CD8-positive, alpha-beta T cell (primary cell): ENCODE measurements at places on chromosomes 5 and 9.

- no peak for DNase-seq
Measured at GRCh38 chr9:3578786-3579185, 53.0 kb upstream of the RFX3 start.

DNA sequence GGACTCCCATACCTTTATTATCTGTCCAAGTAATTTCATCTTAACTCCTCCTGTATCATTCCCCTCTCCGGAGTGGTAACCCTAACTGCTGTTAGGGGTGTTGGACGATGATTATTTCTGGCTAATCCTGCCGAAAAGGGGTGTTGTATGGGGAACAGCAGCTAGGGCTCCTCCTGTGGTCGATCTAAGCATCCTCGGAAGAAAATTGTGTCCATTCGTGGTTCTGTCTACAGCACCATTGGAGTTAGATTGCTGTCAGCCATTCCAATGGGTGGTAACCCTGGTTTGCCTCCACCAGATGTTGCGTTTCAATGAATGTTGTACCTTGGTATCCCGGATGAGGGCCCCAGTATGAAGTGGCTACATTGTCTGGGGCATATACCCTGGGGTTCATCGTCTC, 35.6 kb upstream of the LMNB1 start:
- DNase-seq, result no peak

- DNase-seq, result no peak
Measured at GRCh38 chr9:34010979-34011378, 37.7 kb downstream of the UBAP2 start.

DNA sequence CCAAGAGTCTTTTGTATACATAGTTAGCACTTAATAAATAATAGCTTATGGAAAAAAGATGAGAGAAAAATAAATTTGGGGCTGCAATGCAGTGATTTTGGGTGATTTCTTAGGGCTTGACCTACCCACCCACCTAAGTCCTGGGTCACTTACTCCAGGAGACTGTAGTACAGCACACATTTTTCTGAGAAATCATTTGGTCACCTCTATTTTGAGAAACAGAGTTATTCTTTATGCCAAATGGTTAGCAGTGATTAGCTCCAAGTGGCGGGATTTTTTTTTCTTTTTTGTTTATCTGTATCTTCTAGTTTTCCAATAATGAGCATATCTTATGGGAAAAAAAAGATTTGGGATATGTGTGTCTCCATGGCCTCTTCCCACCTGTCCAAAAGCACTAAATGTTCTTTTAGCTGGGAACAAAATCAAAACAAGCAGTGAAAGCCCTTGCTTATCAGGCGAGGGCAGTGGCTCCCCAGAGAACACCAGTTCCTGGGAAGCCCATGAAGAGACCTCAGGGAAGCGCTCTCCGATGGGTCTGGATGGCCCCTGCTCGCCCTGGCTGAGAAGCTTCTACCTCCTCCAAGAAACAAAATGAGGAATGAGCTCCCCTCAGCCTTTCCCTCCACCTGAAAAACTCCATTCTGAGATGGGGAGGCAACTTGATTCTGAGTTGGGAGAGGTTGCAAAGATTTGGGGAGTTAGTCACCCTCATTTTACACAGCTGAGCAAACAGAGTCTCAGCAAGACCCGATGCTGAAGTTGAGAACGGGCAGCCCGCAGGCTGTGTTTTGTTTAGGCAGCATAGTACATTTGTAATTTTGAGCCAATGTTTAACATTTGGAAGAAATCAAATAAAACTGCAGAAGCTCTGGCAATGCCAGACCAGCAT, 69.9 kb downstream of the CYFIP2 start:
- DNase-seq, result no peak

GRCh38 chr5:88109818-88110217, 158.8 kb downstream of the TMEM161B start:
- DNase-seq, result no peak

DNA sequence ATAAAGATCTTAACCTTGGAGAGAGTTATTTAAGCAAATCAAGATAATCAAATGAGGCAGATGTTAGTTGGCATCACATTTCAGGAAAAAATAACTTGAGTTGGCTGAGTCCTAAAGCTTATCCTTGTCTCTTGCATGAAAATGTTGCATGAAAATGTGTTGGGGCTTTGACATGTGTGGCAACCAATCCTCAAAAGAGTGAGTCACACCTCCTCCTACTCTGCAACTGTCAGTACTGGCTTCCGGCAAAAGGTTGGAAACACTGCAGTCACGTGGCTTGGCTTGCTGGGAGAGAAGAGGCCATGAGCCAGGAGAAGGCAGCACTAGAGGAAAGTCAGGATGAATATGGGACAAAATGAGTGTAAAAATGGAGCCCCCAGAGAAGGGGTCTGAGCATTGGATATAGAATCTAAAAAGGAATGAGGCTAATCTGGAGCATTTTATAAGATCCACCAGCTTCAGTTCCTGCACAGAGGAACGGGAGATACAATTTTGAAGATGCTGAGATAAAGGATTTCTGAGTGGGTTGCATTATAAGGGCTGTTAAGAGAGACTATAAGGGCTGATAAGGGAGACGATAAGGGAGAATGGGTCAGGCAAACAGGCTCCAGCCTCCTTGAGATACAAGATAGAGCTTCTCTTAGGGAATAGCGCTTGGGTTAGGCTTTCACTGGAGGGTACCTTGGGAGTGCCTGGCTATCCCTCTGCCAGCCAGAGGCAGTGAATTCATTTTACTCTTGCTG, 43.1 kb downstream of the SPATA31D1 start:
- DNase-seq, result no peak

GRCh38 chr9:91207729-91208418, 153.8 kb downstream of the AUH start:
- DNase-seq, result no peak

- no peak for DNase-seq
Measured at GRCh38 chr5:80152778-80153177, 103.1 kb downstream of the SERINC5 start.

DNA sequence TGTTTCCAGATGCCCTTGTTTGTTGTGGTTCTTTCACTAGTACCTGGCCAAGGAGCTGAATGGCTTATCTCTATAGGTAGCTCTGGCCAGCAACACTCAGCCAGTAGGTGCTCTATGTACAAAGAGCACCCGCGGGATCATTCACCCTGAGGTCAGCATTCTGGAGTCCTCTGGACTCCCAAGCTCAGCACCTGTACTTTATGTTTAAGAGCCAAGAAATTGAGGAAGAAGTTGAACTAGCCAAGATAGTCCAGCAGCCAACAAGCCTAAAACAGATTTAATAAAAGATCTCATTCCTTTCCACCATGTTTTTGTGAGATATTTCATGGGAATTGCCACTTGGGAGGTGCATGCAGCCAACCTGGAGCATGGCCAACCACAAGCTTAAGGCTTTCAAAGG, 242.6 kb upstream of the PAPPA start:
- no peak for DNase-seq

GRCh38 chr5:107468276-107468675, 202.5 kb downstream of the EFNA5 start:
- DNase-seq, result no peak

GRCh38 chr9:95075700-95076099, 241.8 kb downstream of the FANCC start:
- no peak for DNase-seq

DNA sequence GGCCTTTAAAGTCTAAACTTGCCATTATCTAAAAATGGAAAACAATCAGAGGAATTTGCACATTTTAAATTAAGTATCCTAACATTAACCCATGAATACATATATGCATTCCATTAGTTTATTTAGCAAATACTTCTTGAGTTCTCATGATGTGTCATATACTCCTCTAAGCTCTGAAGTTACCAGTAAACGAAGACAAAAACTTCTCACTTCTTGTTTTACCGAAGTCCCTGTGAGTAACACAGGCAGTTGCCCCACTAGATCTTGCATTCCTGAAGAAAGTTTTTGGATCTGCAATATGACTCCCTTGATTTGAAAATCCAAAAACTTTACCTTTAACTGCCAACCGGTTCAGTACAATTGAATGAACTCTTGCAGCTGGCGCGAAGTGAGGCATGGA, 439.0 kb upstream of the MPDZ start:
- no peak for DNase-seq

DNA sequence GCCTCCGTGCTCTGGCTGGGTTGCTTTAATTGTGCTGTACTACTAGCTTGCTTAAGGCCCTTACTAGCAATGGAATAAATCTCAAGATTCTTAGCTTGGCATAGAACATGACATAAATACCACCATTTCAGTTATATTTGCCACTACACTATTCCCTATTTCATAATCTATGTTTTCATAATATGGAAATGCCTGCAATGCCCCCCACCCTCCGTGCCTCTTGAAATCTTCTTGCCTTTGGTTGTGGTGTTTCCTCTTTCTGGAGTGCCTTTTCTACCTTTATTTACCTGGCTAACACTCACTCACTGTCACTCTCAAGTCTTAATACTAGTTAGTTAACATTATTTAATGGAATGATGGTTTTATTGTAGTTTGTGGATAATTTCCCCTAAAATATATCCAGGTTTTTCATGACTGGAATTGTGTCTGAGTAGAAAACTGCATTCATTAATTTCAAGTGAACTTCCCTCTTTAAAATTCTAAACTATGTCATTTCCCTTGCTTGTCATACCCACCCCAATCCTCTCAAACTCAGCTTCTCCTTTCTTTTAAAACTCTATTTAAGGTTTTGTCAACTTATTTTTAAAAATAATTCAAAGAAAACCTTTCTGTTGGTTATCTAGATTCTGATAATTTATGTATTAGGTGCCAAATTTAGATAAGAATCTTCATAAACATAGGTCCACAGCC, 521.7 kb upstream of the DAB2 start:
- no peak for DNase-seq

DNA sequence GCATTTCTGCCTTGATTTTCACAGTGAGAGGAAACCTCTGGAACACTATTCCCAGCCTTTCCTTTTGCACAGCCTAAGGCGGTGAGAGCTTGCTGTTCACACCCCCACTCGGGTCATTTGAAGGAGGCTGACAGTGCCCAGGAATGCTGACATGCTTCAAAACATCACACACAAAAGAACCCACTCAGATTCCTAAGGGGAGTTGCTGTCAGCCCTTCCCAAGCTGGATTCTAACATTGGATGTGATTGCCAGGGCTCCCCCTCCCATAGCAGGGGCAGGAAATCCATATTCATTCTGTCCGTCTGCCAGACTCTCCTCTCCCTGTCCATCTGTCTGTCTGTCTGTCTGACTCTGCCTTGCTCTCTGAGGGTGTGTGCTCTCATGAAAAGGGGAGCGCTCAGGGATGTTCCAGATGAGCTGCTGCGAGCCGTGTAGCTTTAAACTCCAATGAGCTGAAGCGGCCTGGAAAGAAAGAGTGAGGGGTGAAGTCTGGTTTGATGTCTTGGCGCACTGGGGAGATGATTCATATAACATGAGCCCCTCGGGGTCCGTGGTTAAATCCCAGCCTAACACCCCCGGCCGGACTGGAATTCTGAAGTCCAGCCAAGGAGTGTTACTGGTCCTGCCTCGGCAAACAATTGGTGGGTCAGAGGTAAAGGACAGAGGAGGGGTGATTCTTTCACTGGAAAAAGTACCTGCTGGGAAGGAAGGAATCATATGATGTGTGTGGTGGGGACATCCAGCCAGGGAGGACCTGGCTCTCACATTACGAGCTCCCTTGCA, 517.0 kb downstream of the CCDC171 start:
- no peak for DNase-seq

GRCh38 chr9:81071108-81071507, 618.2 kb downstream of the TLE1 start:
- no peak for DNase-seq

GRCh38 chr9:128182893-128183588, 8.3 kb downstream of the CIZ1 start:
- DNase-seq, result no peak

GRCh38 chr9:75001719-75002421, 26.2 kb downstream of the CARNMT1 start:
- peak; percentile 20 for DNase-seq

DNA sequence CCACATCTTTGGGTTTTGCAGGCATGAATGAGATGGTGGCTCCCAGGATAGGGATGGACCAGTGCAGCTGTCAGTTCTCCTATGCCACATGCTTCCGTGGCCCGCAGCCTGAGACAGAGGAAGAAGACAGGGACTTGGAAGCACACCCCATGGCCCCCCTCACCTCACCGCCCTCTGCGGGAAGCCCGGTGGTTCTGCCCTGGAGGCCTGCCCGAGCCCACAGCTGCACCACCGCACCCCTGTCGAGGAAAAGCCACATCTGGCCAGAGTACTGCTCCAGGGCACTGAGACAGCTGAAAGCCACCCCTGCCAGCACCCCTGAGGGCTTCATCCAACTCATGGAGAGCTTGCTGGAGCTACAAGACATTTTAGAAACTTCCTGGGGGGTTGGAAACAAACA, 7.6 kb upstream of the TRMT10B start:
- no peak for DNase-seq

DNA sequence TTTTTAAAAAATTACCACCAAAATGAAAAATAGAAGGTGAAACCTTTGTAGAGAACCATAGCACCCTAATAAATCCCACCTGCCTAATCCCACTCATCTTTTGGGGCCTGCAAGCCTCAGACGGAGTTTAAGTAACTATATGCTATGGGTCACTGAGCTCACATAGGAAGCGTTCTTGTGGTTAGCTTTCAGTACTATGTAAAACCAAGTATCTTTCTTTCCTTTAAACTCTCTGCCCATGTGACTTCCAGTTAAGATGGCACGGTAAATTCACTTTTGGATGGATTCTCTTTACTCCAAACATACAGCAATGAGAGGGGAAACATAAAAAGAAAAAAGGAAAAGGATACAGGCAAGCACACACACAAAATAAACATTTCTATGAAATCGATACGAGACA, 50.9 kb downstream of the FANCC start:
- DNase-seq, result no peak

GRCh38 chr5:134175921-134176510, 734 bp downstream of the SKP1 start:
- DNase-seq, result peak; percentile 15

- DNase-seq, result no peak
Measured at GRCh38 chr5:139395844-139396640, 1.1 kb upstream of the PROB1 start.

GRCh38 chr5:96125231-96125891, 163.7 kb upstream of the ELL2 start:
- no peak for DNase-seq

DNA sequence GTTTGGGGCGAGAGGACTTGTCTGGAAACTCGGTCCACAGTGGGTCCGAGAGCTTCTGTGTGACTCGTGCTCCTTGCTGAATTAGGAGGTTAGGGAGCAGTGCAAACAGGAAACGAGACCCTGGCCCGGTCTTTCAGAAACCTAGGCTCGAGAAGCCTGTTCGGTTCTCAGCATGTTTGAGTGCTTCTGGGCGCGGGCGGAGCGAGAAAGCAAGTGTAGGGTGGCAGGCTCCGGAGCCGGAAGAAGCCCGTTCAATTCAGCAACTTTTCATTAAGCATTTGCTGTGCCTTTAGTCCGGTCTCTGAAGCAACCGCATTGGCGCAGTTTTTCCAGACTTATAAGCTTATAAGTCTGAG, 547 bp downstream of the CLTA start:
- peak; percentile 22 for DNase-seq

GRCh38 chr5:80780761-80781285, 126.0 kb upstream of the DHFR start:
- no peak for DNase-seq

- no peak for DNase-seq
Measured at GRCh38 chr9:68492806-68493205, 47.9 kb downstream of the TMEM252 start.

GRCh38 chr5:146745931-146746577, 132.5 kb downstream of the PPP2R2B start:
- DNase-seq, result no peak
